Esophagus squamous epithelium (tissue), 5 donors: ENCODE measurements at places on chromosomes 4 and X. TPM values are rescaled to one million over a fixed set of nuclear protein-coding genes. Genes with fewer than 3 reads are reported as not detected.

The ITGB1BP2 gene
- 1.9 TPM for total RNA-seq

The PRDM8 gene
- 1.8 TPM for total RNA-seq

The CLDN22 gene
- total RNA-seq = not detected

The NXF2 gene
- not detected for total RNA-seq

The PAGE5 gene
- not detected for total RNA-seq

The NDP gene
- total RNA-seq = not detected
